Thyroid gland (tissue), 4 donors: ENCODE measurements at places on chromosomes 16 and 17.
A peak's percentile ranks its signal among the peaks of the same experiment; 100 is the strongest.

DNA sequence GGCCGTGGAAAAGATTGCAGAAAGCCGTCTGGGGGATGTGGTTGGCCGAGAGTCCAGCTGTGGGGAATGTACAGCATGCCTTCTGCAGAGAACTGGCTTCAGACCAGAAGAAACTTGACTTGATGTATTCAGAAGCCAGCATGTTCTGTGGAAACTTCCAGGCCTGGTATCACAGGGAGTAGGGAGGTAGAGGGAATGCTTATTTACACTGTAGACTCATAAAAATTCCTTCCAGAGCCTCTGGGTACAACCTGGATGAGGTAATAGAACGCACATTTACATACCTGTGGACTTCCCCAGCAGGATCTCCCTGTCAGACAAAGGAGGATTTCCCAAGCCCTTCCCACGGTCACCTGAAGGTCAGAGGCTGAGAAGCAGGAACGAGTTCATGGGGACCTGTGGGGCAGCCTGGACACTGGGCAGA, 11.8 kb upstream of the GAS7 start:
- no peaks in the 10 kb centered on the region for H3K27me3 ChIP-seq
- H3K27ac ChIP-seq = no peak overlapping the region

- peak overlapping the region; percentile 99 for H3K27ac ChIP-seq
- H3K36me3 ChIP-seq = no peaks in the 10 kb centered on the region
- no peaks in the 10 kb centered on the region for H3K27me3 ChIP-seq
- H3K4me3 ChIP-seq = peak overlapping the region; percentile 100
- H3K4me1 ChIP-seq = peaks cover 45% of the 10 kb centered on the region
- peak; percentile 66 for DNase-seq
Observed at GRCh38 chr16:69566240-69566980, 644 bp downstream of the NFAT5 start.

DNA sequence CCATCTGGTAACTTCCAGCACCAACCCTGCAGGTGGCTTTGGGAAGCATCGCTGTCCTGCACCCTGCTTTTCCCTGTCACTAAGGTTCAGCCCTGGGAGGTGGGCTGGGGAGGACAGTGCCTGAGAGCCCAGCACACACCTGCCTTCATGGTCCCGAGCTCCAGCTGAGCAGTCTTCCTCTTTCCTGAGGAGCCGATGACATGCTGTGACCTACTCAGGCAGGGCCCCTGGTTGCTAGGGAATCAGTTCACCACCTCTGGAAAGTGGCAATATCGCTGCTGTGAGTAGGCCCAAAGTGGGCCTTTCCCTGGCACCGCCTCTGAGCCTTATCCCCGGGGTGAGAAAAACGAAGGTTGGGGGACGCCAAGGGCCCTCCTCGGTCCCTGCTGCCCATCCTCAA, 17.9 kb downstream of the ST3GAL2 start:
- no peak for DNase-seq
- H3K27ac ChIP-seq = no peak overlapping the region
- no peak overlapping the region for H3K4me3 ChIP-seq
- no peaks in the 10 kb centered on the region for H3K27me3 ChIP-seq

- peaks cover 100% of the 10 kb centered on the region for H3K4me1 ChIP-seq
- DNase-seq = no peak
- H3K27me3 ChIP-seq = no peaks in the 10 kb centered on the region
- peak overlapping the region; percentile 18 for H3K27ac ChIP-seq
- H3K36me3 ChIP-seq = no peaks in the 10 kb centered on the region
Observed at GRCh38 chr17:77379832-77380231, 239.1 kb downstream of the SEC14L1 start.

- no peaks in the 10 kb centered on the region for H3K36me3 ChIP-seq
- DNase-seq = no peak
- no peaks in the 10 kb centered on the region for H3K27me3 ChIP-seq
- no peak overlapping the region for H3K4me3 ChIP-seq
Observed at GRCh38 chr16:87834005-87834667, 35.2 kb downstream of the SLC7A5 start.

DNA sequence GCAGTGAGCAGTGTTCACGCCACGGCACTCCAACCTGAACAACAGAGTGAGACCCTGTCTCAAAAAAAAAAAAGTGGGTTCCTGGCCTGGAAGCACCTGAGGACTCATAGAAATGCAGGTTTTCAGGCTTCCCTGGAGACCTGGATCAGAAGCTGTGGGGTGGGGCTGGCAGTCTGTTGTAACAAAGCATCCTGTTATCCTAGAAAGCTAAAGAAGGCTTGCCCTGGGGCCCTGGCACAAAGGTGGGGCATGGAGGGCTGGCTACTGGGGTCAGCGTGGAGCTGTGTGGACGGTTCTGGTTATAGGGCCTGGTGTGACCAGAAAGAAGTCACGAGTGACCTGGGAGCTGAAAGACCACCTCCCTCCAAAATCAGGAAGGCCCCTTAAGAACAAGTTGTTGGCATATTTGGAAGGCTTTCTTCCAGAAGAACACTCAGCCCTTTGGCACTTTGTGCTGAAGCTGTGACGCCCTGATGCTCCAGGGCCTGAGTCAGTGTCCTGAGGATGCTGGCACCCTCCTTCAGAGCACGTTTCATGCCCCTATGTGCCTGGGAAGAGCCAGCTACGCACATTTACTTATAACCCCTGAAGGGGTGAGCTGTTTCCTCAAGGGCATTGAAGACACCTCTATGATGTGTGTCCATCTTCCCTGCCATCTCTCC, 6.2 kb downstream of the CRISPLD2 start:
- peaks cover 11% of the 10 kb centered on the region for H3K4me1 ChIP-seq
- no peak overlapping the region for H3K4me3 ChIP-seq
- H3K36me3 ChIP-seq = no peaks in the 10 kb centered on the region
- no peak overlapping the region for H3K27ac ChIP-seq
- H3K27me3 ChIP-seq = no peaks in the 10 kb centered on the region
- DNase-seq = no peak

GRCh38 chr17:37026531-37026869, 77.7 kb downstream of the AATF start:
- no peaks in the 10 kb centered on the region for H3K4me1 ChIP-seq
- no peak overlapping the region for H3K4me3 ChIP-seq
- no peak overlapping the region for H3K27ac ChIP-seq
- peaks cover 4% of the 10 kb centered on the region for H3K36me3 ChIP-seq
- no peaks in the 10 kb centered on the region for H3K27me3 ChIP-seq

- no peak overlapping the region for H3K27ac ChIP-seq
- no peak overlapping the region for H3K4me3 ChIP-seq
- H3K4me1 ChIP-seq = no peaks in the 10 kb centered on the region
- DNase-seq = no peak
- H3K27me3 ChIP-seq = no peaks in the 10 kb centered on the region
Observed at GRCh38 chr17:53516636-53517035, 306.1 kb upstream of the KIF2B start.
